ENCODE measurements at places on chromosomes 2 and 18. TPM values are rescaled to one million over a fixed set of nuclear protein-coding genes. Genes with fewer than 3 reads are reported as not detected.
A peak's percentile ranks its signal among the peaks of the same experiment; 100 is the strongest.

DNA sequence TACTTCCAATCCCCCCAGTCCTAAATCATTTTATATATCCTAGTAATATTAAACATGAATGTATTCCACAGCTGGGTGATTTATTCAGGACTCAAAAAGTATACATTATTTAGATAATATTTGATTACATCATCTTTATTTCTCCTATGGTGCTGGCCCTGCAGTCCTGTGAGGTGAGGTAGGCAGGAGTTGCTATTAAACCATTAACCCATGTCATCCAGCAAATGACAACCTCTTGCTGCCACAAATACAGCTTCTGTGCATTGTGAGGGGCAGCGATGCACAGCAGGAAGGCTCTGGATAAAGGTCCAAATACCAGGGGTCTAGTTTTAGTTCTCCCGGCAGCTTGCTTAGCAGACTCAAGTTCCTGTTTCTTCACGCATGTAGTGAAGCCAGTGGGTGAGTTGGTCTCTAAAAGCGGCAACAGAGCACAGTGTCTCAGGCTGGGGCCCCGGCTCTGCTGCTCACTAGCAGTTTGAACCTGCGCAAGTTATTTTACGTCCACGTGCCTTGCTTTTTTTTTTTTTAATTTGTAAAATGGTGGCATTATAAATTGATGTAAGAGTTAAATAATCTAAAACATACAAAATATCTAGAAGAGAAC, 36.1 kb downstream of the INSIG2 start:
- DNase-seq, result no peak

DNA sequence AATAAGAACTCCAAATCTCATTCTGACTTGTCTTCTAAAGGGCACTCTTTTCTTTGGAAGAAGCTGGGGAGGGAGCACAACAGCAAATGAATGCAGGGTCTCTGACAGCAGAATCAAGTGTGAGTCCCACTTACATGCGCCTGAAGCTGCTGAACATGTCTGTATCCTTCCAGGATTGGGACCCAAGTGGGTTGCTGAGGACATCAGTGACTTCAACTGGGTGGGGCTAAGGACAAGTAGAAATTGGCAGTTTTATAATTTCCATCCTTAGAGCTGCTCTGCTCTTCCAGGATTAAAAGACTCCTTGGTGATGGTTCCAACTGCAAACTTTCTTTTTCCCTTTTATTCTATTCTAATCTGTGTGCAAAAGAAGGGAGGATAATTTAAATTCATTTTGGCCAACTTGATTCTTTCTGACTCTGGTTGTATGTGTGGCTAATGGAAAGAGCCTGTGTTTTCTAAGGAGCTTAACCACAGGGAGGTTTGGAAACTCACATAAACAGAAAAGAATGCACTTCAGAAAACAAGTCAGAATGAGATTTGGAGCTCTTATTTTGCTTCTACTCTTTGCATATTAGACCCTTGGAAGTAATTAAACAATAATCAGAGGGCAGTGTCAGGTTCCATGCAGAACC, 20.6 kb downstream of the ANTXR1 start:
- DNase-seq, result peak; percentile 62

GRCh38 chr2:190599073-190599472, 49.8 kb upstream of the NAB1 start:
- peak; percentile 23 for DNase-seq

GRCh38 chr18:79367989-79368388, 27.7 kb upstream of the NFATC1 start:
- peak; percentile 56 for DNase-seq

The MERTK gene
- 5.1 TPM for total RNA-seq

DNA sequence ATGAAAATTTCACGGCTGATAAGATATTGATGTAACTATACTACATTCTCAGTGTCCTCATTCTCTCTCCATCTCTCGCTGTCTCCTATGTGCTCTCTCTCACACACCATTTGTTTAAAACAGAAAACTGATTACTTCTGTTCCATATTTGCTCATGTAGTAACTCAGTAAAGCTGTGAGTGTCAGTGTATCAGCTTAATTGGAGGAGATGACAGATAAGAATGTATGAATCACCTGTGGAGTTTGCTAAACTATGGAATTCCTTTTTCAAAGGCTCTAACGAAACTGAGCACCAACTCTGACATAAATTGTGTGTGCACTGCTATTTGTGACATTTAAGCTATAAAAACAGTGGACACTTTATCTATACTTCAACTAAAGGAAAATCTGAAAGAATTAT, 1080.0 kb downstream of the DSC3 start:
- no peak for DNase-seq

GRCh38 chr2:11742702-11743357, 3.6 kb upstream of the LPIN1 start:
- no peak for DNase-seq

GRCh38 chr2:112876971-112877361, 34.0 kb upstream of the IL37 start:
- DNase-seq, result no peak
